CD4-positive, alpha-beta T cell treated with Interleukin-12 subunit alpha and Interleukin-12 subunit beta, for 1 hour (primary cell): ENCODE measurements at places on chromosomes 5 and 9.

DNA sequence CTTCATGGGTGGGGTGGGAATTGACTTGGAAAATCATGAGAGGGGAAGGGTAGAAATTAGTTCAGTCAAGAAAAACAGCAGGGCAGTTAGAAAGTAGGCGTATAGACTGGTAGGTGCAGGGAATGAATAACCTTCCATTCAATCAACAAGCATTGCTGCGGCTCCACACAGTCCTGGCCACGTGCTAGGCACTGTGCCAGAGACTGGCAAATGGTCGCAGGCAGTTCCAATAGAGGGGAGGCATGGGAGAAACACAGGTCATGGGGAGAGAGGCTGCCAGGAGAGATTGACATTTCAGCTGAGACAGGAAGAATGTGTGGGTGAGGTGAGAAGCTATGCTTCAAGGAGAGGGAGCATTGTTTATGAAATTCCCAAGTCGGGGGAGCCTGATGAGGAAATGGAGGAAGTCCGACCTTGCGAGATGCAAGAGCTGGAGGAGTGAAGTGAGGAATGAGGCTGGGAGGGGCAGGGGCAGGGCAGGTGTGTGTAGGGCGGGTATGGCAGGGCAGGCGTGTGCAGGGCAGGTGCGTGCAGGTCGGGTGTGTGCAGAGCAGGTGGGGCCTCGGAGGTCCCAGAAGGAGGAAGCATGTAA, 54.4 kb upstream of the PPARGC1B start:
- no peak for DNase-seq

GRCh38 chr9:84001621-84002020, 21.0 kb downstream of the RMI1 start:
- DNase-seq = no peak

GRCh38 chr5:130077007-130077406, 172.7 kb downstream of the CHSY3 start:
- DNase-seq = no peak

- no peak for DNase-seq
Measured at GRCh38 chr9:8280811-8281210, 481.2 kb upstream of the DMAC1 start.

- DNase-seq = no peak
Measured at GRCh38 chr9:93670208-93671019, 94.0 kb downstream of the PHF2 start.

DNA sequence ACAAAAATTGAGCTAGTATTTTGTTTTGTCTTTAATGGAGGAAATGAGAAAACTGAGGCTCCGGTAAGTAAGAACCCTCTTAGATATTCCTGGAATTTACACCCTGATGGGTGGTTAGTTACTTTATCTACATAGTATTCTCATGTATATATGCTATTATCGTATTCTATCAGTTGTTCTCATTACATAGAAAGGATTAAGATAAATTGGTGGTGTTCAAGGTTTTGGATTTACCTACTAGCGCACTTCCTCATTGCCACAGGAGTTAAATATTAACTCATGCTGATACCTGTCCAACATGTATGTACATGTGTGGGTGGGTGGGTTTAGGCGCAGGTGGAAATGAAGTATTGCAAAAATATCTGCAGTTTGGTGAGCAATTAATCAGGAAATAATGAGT, 61.1 kb upstream of the IFNE start:
- no peak for DNase-seq

DNA sequence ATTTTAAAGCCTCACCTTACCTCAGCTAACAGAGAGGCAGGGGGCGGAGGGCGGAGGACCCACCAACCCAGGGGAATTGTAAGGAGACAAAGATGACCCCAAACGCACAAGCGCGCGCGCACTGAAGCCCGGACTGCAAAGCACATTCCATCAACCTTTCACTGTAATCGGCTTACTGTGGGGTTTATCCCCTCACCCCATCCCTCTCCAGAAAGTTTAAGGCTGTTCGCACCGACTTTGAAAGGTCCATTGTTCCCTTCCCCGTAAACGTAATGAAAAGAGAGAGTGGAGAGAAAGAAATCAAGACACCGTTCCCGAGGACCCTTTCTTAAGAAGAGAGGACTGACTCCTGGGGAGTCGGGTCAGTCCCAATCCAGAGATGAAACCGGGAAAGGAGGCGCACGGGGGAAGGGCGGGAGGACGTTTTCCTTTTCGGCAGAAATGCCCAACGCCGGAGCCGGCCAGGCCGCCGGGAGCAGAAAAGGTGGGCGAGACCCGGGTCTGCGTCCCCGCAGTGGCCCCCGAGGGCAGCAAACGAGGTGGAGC, 464 bp downstream of the CEMIP2 start:
- no peak for DNase-seq

GRCh38 chr5:80061547-80061946, 26.4 kb downstream of the THBS4 start:
- no peak for DNase-seq
